Activated CD4-positive, alpha-beta T cell treated with anti-CD3 and anti-CD28 coated beads for 24 hours (primary cell): ENCODE measurements at places on chromosomes 2 and 18.

- no peak for DNase-seq
Observed at GRCh38 chr2:75571730-75572430, 11.1 kb upstream of the EVA1A start.

- no peak for DNase-seq
Observed at GRCh38 chr2:95073856-95074662, 47.5 kb downstream of the MRPS5 start.

- no peak for DNase-seq
Observed at GRCh38 chr18:11850821-11851145, 430 bp upstream of the CHMP1B start.

GRCh38 chr2:12990523-12990922 lies 273.8 kb downstream of the TRIB2 start:
- no peak for DNase-seq

- DNase-seq: peak; percentile 63
Observed at GRCh38 chr2:38115216-38116032, 39.5 kb upstream of the CYP1B1 start.

GRCh38 chr2:109266496-109266895 lies 137.5 kb downstream of the SH3RF3 start:
- DNase-seq: no peak

DNA sequence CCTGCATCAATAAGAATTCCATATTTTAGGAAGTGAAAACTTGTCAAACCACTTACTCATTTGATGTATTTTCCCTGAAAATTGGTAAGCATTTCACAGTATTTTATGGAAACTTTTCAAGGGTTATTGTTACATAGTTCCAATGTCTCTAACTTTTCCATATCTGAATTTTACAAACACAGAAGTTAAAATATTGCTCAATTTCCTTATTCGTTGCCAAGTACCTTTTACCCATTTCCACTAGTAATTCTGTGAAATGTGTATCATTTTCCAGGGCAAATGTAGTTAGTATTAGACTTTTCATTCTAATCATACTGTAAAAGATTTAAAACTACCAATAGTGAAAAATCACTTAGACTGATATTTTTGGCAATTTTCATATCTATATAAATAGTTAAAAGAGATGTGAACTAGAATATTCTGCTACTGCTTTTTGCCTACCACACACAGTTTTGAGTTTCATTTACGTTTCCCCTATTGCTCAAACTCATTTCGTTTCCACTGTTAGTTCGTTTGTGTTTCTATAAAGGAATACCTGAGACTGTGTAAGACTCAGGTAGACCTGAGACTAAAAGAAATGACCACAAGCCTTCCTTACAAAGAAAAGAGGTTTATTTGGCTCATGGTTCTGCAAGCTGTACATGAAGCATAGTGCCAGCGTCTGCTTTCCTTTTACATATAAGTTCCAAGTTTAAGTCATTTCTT lies 86.3 kb downstream of the PMS1 start:
- DNase-seq: no peak

DNA sequence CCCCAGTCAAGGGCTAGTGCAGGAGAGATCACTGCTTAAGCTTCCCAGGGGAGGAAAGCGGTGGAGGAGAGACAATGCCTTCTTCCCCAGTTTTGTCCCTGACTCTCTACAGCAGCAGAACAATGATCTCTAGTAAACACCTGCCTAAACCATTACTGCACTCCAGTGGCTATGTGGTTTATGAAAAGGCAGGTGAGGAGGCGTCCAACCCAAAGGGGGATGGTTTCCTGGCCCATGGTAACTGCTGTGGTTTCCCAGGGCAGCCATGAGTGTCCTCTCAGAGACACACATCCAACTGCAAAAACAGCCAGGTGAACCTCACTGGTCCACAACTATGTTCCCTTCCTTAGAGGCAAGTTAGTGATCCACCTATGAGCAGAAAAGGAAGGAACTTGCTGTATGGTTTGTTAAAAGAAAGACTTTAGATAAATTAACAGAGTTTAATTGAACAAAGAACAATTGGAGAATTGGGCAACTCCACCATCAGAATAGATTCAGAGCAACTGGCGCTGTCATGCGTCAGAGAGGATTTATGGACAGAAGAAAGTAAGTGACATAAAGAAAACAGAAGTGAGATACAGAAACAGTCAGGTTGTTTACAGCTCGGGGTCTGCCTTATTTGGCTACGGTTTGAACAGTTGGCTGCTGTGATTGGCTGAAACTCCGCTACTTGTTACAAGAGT lies 4.8 kb upstream of the TTC39C start:
- DNase-seq: no peak

DNA sequence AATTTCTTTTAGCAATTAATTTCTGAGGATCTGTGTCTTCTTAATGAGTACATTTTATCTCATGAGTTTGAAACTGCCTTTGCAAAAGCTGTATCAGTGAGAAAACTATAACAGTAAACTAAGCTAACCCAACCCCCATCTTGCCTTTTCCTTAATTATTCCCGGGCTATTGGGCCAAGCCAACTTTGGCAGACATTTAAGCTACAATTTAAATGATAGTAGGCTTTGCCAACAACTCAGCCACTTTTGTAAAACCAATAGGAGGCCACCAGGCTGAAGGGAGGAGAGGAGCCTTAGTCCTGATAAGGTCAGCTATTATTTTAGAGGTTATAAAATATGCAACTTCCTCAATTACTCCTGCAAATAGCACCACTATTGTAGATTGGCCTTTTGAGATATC lies 218.0 kb upstream of the KCNJ3 start:
- DNase-seq: no peak

GRCh38 chr2:69570474-69570873 lies 73.1 kb downstream of the AAK1 start:
- DNase-seq: no peak

GRCh38 chr2:127455566-127456493 lies 37.6 kb downstream of the PROC start:
- DNase-seq: no peak

DNA sequence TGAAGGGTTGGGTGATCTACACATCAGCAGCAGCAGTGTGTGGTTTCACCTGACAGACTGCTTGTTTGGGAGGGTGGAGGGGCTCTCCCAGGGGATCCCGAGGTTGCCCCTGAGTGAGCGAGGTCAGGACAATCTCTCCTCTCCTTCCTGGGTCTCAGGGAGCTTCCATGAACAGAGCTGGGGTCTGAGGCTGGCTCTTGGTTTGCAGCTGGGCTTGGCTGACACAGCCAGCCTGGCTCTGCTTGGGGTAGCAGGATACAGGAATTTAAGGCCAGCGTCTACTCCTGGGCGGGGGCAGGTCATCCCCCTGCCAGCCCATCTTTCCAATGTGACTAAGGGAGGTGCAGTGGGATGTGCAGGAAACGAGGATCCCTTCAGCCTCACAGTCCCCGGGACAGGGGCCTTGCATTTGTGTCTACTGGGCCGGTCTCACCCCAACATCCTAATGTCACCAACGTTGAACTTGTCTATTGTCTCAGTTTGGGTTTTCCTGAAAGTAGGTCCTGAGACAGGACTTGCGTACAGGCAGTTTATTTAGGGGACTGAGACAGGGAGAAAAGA lies 262.6 kb upstream of the HDAC4 start:
- DNase-seq: no peak

DNA sequence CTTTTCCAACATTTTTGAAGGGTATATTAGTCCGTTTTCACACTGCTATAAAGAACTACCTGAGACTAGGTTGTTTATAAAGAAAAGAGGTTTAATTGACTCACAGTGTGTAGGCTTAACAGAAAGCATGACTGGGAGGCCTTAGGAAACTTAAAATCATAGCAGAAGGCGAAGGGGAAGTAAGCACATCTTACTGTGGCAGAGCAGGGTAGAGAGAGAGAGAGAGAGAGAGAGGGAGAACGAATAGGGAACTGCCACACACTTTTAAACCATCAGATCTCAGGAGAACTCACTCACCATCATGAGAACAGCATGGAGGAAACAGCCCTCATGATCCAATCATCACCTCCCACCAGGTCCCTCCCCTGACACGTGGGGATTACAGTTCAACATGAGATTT lies 420.3 kb downstream of the SOCS6 start:
- DNase-seq: no peak

DNA sequence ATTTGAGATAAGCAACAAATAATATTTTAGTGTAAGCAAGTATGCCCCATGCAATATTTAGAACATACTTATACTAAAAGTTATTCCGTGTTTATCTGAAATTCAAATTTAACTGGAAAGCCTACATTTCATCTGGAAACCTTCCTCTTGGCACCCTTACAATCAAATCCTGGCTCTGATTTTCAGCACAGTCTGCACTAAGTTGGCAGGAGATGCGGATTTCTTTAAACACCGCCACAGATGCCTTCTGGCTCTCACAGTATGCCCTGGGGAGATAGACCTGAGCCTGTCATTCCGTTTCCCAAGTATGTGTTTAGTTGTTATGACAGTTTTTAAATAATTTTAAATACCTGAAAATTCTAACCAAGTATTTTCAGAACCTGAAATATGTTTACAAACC lies 7.3 kb upstream of the MLPH start:
- DNase-seq: no peak

- DNase-seq: no peak
Observed at GRCh38 chr18:79576686-79577351, 102.8 kb upstream of the CTDP1 start.

- DNase-seq: no peak
Observed at GRCh38 chr2:76563730-76564129, 853.0 kb upstream of the GCFC2 start.

GRCh38 chr2:15890936-15891905 lies 49.1 kb upstream of the MYCN start:
- no peak for DNase-seq

DNA sequence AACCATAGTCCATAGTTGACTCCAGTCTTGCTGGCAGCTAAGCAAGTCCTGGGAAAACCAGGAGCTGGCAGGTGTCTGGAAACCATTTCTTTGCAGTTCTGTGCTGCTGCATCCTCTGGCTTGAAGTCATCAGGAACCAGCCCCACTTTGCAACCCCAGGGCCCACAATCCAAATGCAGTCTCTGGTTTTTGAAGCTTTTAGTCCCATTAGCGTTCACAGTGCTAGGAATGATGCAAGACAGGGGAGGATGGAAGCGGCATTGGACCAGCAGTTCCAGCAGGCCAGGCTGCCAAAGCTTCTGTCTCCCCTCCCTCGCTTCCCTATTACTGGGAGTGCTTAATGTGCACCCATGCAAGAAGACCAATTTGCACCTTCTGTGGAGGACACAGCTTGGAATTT lies 106.4 kb downstream of the ZBTB7C start:
- DNase-seq: no peak

DNA sequence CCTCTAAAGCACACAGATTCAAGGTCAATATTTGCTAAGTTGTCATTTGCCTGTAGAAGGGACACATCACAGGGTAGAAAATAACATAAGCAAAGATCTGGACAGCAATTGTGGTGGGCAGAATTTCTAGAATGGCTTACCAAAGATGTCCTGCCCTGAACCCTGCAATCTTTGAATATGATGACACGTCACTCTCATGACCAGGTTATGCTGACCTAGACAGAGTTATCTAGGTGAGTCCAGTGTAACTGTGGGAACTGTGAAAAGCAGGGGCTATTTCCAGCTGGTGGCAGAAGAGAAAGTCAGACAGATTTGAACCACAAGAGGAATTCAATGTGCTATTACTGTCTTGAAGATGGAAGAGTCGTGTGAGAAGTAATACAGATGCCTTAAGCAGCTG lies 112.3 kb upstream of the CNGA3 start:
- DNase-seq: no peak

DNA sequence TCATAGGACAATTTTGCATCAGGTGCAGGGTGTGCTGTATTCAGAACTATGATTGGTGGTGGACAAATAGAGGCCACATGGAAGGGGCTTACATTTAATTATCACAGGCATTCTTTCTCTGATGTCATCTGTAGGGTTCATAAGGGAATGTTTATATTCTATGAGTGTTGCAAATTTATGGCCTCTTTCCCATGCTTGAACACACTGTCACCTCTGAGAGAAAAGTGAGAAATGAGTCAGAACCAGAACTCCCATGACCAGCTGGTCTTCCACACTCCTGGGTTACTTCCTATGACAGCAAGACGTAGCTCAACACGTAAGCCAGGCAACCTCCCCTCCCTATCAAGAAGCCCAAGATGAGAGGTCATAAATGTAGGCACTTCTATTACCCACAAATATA lies 310.8 kb downstream of the PIEZO2 start:
- no peak for DNase-seq

DNA sequence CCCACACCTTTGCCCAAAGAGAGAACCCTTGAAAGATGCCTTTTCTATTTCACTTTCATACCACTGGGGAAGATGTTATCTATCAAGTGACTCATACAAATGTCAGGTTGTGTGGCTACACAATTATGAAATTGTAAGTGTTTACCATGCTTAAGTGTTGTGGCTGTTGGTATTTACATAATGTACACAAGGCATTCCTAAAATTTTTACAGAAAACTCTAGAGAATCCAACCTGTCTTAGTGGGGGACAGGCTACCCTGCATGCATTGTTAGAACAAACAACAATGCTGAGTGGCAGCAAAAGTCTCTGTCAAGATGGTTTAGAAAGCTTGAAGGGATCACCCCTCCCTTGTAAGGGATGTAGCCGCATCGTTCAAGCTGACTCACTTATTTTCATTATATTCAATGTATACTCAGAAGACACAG lies 5.5 kb upstream of the MGAT4A start:
- DNase-seq: no peak

- no peak for DNase-seq
Observed at GRCh38 chr18:66011916-66012315, 261.1 kb downstream of the CDH7 start.
